ENCODE measurements at places on chromosomes 11 and 22. TPM values are rescaled to one million over a fixed set of nuclear protein-coding genes. Genes with fewer than 3 reads are reported as not detected.

LRRC74B gene
- total RNA-seq = not detected

OR8B12 gene
- not detected for total RNA-seq

TMEM121B gene
- total RNA-seq = 0.07 TPM

OR4P4 gene
- total RNA-seq = not detected

FGF4 gene
- total RNA-seq = not detected

OR52A1 gene
- total RNA-seq = not detected

PLEKHA7 gene
- 0.51 TPM for total RNA-seq

SCGB1A1 gene
- total RNA-seq = 1.1 TPM

SPTY2D1 gene
- 12.9 TPM for total RNA-seq

CHRDL2 gene
- not detected for total RNA-seq

EFCAB6 gene
- not detected for total RNA-seq

CD81 gene
- total RNA-seq = 181 TPM

OSBPL5 gene
- total RNA-seq = 14.8 TPM

CLCF1 gene
- 4.3 TPM for total RNA-seq

CEP126 gene
- total RNA-seq = 0.11 TPM

TEX12 gene
- 0.62 TPM for total RNA-seq

MDK gene
- total RNA-seq = 396 TPM

LRRC32 gene
- 0.20 TPM for total RNA-seq

ALDH3B1 gene
- total RNA-seq = 0.13 TPM

AGBL2 gene
- total RNA-seq = 0.96 TPM

ABCC8 gene
- total RNA-seq = 0.27 TPM

DDI1 gene
- total RNA-seq = not detected

OR51D1 gene
- total RNA-seq = not detected

SAA4 gene
- total RNA-seq = not detected

P2RX6 gene
- 2.7 TPM for total RNA-seq

ZNF280B gene
- 18.7 TPM for total RNA-seq

MRGPRE gene
- not detected for total RNA-seq

ANKRD42 gene
- total RNA-seq = 6.7 TPM

OR8G5 gene
- total RNA-seq = 1.7 TPM

MMP11 gene
- total RNA-seq = 0.58 TPM

CASP5 gene
- not detected for total RNA-seq

EIF4G2 gene
- total RNA-seq = 801 TPM

FGF3 gene
- not detected for total RNA-seq

GDPD4 gene
- not detected for total RNA-seq

MS4A15 gene
- total RNA-seq = not detected

All from K562 (cell line).